ENCODE measurements at places on chromosomes 5 and 9.

DNA sequence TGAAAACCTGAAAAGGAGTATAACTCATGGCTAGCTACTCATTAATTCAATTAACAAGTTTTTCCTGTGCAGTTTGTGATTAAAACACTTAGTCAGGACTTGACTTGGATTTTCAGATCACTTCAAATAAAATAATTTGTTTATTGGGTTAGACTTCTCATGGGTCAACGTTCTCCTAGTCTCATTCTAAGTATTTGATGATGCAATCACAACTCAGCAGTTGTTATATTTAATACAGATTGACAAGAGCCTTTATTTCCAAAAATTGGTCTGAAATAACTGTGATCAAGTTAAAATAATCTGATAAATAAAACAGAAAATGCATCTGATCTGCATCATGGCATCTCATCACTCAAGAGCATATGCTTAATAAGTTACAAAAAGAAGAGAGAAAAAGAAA is 113.9 kb downstream of the FGF10 start:
- no peak for DNase-seq

GRCh38 chr5:1519631-1520210 is 4.0 kb downstream of the LPCAT1 start:
- DNase-seq, result no peak

GRCh38 chr9:36166168-36166927 is 2.8 kb upstream of the CCIN start:
- peak; percentile 80 for DNase-seq

- DNase-seq, result no peak
Measured at GRCh38 chr5:135834639-135835529, at the start of gene SLC25A48. SLC25A48 (plus strand) TSS chr5:135834663; CDS start chr5:135834848, 185 bp downstream.

DNA sequence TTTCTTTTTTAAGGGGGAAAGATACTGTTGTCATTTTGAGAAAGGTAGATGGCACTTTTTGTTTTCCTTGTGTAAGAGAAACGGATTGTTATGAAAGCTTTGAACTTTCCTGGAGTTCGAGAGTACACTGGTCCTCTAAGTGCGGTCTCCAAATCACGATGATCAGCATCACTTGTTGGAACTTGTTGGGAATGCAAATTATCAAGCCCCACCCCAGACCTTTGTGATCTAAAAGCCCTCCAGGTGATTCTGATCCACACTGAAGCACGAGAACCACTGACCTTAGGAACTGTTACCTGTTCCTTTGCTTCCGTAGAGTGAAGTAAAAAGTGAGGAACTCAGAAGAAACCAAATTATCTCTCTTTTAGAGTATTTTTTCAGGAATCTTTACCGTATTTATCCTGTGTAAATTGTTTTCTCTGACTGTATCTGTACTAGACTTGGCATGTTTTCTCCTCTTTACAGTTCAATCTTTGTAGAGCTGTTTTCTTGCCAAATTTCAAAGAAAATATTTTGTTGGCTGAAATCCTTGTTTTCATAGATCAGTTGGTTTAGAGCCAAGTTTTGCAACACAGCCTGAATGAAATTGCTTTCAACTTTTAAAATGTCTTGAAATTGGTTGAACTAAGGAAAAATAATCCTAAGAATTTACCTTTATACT is 4.0 kb downstream of the MAT2B start:
- DNase-seq, result no peak

- DNase-seq, result no peak
Measured at GRCh38 chr9:38035873-38036272, 33.2 kb downstream of the SHB start.

DNA sequence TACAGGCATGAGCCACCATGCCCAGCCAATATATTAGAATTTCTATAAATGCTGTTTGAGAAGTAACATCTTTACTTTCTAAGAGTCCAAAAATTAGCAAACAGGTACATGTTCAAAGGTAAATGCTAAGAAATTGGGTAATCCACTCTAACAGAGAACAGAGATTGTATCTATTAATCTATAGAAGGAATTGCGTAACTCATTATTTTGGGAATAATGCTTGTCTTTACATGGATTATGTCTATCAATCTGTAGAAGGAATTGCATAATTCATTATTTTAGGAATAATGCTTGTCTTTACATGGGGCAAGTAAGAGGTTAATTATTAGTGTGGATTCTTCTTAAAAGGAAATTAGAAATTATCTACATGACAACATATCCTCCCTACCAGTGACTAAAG is 30.5 kb downstream of the CCNH start:
- no peak for DNase-seq

DNA sequence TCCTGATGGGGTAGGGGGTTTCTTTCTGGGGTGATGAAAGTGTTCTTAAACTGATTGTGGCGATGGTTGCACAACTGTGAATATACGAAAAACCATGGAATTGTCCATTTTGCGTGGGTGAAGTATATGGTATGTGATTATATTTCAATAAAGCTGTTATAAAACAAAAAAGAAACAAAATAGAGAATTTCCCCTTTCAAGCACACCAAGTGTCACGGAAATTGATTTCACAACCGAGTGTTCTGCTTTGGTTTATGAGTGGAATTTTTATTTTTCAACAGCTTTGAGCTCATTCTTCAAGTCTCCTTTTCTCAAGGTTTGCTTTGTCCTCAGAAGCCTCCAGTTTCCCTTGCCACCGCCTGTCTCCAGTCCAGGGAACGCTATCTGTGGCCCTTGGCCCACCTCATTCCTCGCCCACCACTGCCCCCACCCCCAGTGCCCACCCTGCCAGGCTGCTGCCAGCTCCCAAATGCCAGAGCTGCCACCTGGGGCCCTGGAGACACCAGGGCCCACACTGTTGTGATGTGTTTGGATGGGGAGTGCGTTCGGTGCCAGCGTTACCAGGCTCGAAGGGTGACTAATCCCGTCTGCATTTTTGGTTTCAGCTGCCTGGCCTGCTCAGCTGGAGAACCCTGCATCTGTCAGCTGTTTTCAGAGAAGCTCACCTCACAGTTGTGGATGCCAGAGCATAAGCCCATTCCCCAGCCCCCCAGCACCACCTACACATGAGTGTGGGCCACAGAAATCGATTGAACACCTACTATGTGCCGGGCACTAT is 30.4 kb downstream of the DUSP1 start:
- DNase-seq, result no peak

DNA sequence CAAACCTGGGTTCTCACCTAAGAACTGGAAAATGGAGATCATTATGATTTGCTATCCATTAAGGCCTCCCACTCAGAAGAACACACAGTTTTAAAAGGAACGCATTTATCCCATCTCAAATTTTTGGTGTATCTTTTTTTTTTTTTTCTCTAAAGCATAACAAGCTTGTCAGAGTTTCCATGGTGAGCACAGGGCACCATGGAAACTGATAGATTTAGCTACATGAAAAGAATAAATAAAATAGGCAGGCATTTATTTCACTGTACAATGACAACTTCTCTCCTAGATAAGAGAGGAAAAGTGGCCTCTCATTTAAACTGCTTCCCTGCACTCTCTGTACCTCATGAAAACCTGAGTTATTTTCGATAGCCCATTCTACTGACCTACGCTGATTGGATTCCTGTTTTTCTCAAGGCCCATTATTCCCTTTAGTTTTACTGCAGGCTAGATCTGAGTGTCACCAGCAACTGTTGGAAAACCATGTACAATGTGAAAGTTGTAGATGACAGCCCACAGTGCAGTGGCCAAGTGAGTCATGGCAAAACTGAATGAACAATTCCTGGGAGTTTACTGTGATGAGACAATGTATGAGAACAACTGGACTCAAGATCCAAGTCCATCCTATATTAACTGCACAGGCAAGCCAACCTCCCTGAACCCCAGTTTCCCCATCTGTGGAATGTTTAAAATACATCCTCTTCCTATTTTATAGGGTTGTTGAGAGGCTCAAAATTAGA is 4.3 kb upstream of the GDA start:
- no peak for DNase-seq

GRCh38 chr9:133237035-133237731 is 28.1 kb upstream of the OBP2B start:
- no peak for DNase-seq

DNA sequence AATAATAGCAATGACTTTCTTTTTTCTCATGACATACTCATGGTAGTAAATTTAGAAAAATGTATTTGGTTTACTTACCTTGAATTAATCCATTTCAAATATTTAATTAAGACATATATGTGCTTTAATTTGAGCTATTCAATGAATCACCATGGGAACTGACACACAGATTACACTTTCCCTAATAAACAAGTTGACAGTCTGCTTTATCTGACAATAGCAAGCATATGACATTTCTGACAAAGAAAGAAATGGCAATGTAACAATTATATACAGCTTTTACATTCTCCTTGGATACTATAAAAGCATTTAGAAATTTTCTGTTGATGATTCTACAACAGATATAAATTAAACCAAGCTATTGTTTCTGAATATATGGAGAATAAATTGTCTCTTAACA is 382.5 kb downstream of the CYLC2 start:
- DNase-seq, result no peak

DNA sequence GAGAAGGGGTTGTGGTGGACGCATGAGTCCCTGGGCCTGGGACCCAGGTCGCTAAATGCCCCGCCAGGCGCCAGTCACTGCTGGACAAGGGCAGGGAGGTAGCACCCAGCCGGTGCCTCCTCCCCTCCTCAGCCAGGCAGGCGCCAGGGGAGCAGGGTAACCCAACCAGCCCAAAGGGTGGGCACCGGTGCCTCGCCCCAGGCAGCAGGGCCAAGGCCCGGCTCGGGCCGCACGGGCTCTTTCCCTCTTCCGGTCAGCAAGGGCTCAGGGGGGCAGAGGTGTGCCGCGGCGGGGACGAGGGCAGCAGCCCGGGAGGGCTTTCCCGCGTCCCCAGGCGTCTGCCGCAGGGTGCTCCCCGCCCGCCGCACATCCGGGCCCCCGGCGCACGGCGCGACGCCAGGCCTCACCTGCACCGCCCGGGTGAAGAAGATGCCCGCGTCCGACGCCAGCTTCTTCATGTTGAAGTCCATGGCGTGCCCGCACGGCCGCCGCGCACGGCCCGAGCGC is 393 bp downstream of the SH3GLB2 start:
- DNase-seq, result peak; percentile 70

DNA sequence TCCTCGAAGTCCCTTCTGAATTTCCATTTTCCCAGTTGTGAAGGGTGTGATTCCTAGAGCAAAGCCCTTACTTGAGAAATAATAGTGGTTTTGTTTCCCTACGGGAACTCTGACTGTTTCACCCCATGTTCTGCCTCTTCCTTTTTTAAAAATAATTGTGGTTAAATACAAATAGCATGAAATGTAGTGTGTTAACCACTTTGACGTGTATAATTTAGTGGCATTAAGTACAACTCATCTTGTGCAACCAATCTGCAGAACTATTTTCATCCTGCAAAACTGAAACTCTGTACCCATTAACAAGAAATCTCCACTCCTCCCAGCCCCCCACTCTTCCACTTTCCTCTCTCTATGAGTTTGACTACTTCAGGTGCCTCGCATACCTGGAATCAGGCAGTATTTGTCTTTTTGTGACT is 35.6 kb upstream of the HAND1 start:
- no peak for DNase-seq

DNA sequence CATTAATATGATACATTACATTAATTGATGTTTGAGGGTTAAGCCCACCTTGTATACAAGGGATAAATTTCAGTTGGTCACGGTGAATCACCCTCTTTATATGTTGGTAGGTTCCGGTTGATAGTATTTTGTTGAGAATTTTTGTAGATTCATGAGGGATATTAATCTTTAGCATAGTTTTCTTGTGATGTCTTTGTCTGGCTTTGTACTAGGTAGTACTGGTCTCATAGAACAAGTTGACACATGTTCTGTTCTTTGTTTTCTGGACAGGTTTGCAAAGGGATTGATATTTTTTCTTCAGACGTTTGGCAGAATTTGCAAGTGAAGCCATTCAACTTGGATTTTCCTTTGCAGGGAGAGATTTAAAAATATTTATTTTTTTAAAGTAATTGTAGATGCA is 49.1 kb upstream of the CLK4 start:
- DNase-seq, result no peak

GRCh38 chr5:123881759-123882244 is 369.8 kb downstream of the CSNK1G3 start:
- no peak for DNase-seq

DNA sequence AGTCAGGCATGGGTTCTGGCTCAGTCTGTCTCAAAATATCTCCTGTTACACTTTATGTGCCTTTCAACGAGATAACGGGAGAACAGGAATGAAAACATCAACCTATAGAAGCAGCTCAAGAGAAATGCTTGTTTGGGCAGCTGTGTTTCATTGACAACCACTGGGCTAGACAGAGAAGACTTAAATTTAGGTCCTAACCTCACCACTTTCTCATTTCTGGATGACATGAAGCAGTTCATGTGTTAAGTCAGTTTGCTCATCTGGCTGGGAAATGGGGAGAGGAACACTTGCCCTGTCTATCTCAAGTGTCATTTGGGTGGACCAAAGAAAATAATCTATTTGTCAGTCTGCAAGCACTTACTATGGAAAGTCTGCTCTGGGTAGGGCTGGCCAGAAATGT is 66.7 kb upstream of the PCA3 start:
- DNase-seq, result no peak

- DNase-seq, result no peak
Measured at GRCh38 chr9:37990404-37991015, 78.5 kb downstream of the SHB start.

- no peak for DNase-seq
Measured at GRCh38 chr5:16759147-16759773, 142.5 kb upstream of the RETREG1 start.

GRCh38 chr9:8779478-8779877 is 979.9 kb upstream of the DMAC1 start:
- no peak for DNase-seq

GRCh38 chr5:170501361-170501760 is 2.5 kb upstream of the KCNIP1 start:
- no peak for DNase-seq

- DNase-seq, result no peak
Measured at GRCh38 chr9:10697044-10697443, 84.2 kb upstream of the PTPRD start.

- no peak for DNase-seq
Measured at GRCh38 chr9:124454791-124455443, 4.7 kb downstream of the ADGRD2 start.

GRCh38 chr5:34409373-34409772 is 246.8 kb upstream of the RAI14 start:
- DNase-seq, result no peak

GRCh38 chr9:131347376-131348020 is 46.4 kb upstream of the PRRC2B start:
- DNase-seq, result no peak

DNA sequence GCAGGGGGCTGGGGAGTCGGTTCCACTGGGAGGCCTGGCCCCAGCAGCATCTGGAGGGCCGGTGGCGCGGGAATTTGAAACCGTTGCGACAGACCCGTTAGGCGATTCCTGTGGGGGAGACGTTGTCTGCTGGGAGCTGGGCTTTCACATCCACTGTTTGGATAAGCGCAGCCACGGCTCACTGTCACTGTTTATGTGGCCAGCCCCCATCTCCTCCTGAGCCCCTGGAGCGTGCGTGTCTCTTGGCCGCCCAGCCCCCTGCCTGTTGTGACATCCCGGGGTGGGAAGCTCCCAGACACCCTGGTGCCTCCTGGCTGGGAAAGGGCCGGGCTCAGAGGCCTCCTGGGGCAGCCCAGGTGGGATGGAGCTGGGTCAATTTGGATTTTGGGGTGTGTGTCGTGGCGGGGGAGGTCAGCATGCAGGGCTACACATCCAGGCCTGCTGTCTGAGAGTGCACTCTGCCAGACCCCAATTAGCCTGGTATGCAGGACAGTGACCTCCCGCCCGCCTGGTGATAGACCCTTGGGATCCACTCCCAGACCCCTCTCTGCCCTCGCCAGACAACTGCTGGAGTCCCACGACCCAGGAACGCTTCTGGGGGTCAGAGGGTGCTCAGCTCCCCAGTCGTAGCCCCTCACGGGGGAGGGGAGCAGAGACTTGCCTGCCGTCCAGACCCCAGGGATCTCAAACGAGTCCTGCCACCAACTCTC is 62.0 kb upstream of the RNU6ATAC start:
- no peak for DNase-seq
